MG63 (cell line): ENCODE measurements at places on chromosomes 6 and 20. TPM values are rescaled to one million over a fixed set of nuclear protein-coding genes. Genes with fewer than 3 reads are reported as not detected.

- DNase-seq: peak; percentile 36
Measured at GRCh38 chr6:18148304-18149025, 6.4 kb downstream of the TPMT start.

GRCh38 chr6:1499777-1500176 is 109.9 kb upstream of the FOXC1 start:
- no peak for DNase-seq

DNA sequence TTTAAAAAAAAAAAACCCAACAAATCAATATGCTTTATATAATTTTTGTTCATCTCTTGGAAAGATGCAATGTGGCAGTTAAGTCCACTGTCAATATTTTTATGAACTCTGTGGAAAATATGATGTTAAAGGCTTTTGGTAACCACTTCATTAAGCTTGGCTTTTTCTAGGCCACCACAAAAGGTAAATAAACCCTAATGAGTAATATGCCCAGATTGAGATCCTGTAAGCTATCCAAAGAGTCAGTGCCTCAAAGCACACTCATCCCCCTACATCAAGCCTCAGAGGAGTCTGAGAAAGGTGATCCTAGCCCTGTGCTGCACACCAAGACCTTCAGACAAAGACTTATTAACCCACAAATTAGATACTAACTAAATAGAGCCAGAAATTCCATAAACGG is 121.1 kb downstream of the CDC5L start:
- DNase-seq: peak; percentile 82

GRCh38 chr6:35955071-35955470 is 34.2 kb upstream of the SRPK1 start:
- peak; percentile 72 for DNase-seq

SLC12A5 gene
- 0.15 and 0.72 TPM in 2 replicates for total RNA-seq

DNA sequence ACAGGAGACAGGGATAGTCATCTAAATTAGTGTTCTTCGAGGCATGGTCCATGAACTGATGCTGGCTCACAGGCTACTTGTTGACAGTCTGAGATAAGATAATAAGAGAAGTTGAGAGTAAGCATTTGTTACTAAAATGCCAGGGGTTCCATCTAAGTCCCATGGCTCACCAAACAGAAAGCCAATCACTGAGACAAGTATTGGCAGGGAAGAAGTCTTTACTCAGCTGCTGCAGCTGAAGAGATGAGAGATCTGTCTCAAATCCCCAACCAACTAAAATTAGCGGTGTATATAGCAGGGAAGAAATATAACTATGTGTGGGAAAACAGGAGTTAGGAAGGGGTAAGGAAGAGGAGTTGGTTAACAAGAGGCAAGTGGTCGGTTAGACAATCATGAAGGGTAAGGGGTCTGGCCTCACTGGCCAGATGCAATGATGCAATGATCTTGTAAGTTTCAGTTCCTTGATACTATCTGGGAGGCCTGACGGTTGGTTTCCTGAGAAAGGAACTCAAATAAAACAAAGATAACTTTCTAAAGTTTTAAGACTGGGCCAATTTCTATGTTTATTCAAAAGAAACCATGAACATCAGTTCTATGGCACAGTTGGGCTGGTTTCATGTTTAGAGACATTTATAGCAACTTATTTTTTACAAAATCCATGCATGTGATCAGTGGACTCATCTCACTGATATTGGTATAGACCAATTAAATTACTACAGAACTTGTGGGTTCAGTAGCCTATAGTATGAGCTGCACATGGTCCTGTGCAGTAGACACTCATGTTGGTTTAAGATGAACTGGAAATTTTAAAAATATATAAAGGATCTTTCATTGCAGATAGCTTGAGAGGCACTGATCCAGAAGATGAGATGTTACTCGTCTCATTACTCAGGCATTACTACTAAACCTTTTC is 9.9 kb upstream of the HEBP2 start:
- no peak for DNase-seq

GNRH2 gene
- not detected in 2 replicates for total RNA-seq

- peak; percentile 96 for DNase-seq
Measured at GRCh38 chr20:62386383-62387218, at the start of gene RPS21. RPS21 (plus strand) TSS chr20:62387103; CDS start chr20:62387339, 236 bp downstream.

PSMB1 gene
- 959 and 1,335 TPM in 2 replicates for total RNA-seq

DNA sequence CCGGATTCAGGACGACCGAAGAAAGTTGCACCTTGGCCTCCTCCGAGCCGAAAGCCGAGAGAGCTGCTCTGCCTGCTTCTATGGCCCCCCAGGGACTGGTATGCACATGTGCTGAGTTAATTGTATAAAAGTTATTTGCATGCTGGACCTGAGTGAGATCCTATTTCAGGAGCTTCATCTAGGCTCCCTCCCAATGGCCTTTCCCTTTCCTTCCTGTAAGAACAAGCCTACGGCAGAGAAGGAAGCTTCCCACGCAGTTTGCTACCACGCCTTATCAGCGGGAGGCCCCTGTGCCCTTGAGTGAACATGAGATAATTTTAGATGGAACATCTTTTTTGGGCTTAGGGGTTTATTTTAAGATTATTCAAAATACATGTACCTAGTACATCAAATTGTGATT is 65.9 kb downstream of the RIN2 start:
- no peak for DNase-seq

SIRPB1 gene
- total RNA-seq: not detected in 2 replicates

PLN gene
- total RNA-seq: not detected in 2 replicates

DNA sequence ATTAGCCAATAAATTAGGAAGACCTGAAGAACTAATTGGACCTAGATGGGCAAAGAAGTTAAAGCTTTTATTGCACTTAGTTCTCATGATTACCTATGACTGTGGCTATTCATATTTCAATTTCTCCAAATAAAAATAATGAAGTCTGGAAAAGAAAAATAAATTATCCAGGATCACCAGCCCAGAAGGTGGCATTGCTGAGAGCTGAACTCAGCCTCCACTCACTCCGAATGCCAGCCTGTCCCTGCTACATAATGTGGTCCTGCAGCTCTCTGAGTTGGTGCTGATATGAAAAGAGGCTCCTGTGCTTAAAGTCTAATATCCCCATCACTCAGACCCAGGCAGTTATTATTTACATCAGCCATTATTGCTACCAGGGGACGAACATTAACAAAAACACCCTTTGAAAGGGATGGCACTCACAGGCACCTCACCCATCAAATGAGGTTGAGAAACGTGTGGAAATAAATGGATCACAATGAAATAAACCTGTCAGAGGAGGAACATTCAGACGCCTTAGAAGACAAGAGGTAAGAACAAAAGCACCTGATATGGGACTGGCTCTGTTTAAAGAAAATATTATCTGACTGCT is 649.7 kb upstream of the CHD6 start:
- no peak for DNase-seq

MRPS10 gene
- 61.9 and 65.5 TPM in 2 replicates for total RNA-seq

GRCh38 chr20:14234666-14235295 is 102.6 kb downstream of the FLRT3 start:
- DNase-seq: no peak
